B cell (primary cell): ENCODE measurements at places on chromosomes 16 and 17. TPM values are rescaled to one million over a fixed set of nuclear protein-coding genes. Genes with fewer than 3 reads are reported as not detected.

Gene PDIA2
- total RNA-seq = not detected in 2 replicates

Gene GAS2L2
- 0.17 TPM in 1 of 2 replicates, not detected in the other for total RNA-seq

Gene GDPD3
- total RNA-seq = 17.3 and 22.7 TPM in 2 replicates

Gene LHX1
- total RNA-seq = not detected in 2 replicates

Gene C16orf54
- 64.4 and 68.3 TPM in 2 replicates for total RNA-seq

DNA sequence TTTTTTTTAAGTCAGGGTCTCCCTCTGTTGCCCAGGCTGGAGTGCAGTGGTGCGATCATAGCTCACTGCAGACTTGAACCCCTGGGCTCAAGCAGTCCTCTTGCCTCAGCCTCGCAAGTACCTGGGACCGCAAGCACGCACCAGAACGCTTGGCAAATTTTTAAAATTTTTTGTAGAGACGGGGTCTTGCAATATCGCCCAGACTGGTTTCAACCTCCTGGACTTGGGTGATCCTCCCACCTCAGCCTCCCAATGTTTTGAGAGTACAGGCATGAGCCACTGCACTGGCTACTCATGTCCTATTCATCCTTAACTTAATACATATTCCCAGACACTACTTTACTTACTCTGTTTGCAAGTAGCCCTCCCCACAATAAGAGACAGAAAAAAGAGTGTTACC, 16.3 kb upstream of the RBL2 start:
- DNase-seq = no peak

GRCh38 chr16:84508502-84508901, 4.0 kb upstream of the MEAK7 start:
- DNase-seq = no peak

DNA sequence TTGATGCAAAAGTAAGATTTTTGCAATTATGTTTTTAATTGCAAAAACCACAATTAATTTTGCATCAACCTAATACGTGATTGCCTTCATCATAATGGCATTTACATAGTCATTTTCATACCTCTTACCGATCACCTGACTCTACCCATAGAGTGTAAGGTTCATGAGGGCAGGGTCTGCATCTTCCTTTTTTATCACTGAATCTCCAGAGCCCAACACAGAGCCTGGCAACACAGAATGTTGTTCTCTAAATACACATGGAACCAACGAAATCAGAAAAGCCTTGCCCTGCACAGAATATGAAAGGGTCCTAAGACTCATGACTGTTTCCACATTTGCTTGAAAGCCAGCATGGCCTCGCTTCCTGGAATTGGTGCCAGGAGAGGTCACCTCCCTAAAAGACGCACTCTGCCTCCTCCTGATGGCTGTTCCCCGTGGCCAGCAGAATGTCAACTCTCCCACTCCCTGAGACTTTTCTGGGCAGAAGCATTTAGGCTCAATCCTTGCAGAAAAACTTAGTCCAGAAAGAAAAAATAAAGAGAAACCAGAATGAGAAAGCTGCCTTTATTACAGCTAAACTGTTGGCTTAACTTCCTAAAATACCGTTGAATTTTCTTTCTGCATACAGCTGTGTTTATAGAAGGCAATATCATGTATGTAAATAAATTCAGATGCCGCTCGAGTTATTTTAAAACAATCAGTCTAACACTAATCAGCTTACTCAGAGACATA, 327.8 kb upstream of the MAF start:
- no peak for DNase-seq

DNA sequence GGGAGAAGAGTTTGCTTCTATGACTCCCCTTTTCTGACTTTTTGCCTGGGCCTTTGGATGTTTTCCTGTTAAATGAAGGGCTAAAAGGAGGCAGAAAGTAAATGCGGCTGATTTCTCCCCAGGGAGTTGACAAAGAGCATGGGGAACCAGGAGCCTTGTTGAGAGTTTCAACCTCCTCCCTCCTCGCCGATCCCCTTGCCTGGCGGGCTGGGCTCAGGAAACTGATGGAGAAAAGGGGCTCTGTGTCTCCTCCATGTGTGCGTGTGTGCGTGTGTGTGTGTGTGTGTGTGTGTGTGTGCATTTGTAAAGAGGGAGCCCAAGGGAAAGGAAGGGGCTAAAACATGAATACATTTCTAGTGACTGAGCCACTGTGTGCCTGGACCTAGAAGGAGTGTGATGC, 94.5 kb downstream of the ZDHHC7 start:
- no peak for DNase-seq

DNA sequence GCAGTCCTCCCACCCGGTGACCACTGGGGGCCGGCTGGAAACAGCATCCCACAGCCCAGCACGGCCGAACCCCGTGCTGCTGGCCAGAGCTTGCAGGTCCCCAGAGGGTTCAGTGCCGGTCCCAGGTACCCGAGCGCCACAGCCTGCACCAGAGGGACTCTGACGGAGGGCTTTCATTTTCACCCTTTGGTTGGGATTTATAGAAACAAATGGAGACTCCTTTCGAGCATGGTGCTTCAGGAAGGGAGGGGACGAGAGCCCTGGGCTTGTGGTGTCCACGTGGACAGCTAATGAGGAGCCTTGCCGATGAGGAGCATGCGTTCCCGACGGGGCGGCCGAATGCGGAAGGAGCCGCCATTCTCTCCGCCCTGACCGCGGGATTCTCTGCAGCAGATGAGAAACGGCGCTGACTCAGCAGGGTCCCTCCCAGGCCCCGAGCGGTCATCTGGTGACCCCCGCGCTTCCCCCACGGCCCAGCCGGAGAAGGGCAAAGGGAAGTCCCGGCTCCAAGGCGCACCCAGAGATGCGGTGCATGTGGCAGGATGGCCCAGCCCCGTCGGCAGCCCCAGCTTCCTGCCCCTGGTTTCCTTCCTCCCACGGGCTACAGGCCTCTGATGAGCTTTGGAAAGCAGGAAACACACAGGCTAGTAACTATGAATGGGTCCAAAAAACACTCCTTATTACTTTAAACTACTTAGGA, 9.8 kb downstream of the SLC38A10 start:
- DNase-seq = peak; percentile 57

DNA sequence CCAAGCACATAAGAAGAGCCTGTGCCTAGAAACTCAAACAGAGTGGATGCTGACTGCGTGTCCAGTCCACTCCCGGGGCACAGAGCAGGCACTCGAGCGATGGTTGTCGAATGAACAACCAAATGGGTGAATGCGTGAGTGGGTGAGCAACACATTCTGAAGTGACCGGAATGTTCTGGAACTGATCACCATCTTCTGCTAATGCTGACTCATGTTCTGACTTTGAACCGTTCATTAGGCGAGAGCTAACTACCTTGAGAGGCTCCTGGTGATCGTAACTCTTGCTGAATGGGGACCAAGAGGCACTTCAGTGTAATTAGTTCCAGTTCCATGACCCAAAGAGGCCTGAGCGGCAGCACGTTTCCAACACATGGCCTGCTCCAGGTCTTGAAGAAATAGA, 37.9 kb downstream of the IRF8 start:
- no peak for DNase-seq

DNA sequence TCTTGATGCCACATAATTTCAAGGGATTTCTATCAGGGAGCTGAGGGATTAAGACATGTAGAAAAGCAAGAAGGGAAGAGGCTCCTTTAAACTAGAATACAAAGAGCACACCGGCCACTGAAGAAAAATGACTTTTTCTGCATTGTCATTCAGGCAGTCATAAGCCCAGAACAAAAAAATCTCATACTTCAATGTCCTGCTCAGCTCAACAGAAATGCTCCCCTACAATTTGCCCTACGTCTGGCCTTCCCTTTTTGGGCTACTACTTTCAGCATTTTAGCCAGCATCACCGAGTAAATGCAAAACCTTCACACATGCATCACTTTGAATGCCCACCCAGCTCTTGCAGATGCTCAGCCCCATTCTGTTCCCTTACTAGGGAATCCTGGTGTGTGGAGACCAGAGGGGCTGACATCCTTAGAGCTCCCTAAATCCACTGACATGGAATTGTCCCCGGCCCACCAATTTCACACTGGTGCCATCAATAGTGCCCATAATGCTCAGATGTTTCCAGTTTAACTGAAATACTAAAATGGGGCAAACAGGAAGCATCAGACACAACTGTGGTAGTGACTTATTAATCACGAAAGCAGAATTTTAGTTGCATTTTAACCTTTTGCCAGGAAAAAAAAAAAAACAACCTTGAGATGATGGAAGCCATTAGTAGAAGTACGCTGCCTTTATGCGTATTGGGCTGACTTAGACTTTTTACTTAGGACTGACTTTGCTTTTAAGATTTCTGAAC, 2.7 kb downstream of the MAP3K14 start:
- no peak for DNase-seq

DNA sequence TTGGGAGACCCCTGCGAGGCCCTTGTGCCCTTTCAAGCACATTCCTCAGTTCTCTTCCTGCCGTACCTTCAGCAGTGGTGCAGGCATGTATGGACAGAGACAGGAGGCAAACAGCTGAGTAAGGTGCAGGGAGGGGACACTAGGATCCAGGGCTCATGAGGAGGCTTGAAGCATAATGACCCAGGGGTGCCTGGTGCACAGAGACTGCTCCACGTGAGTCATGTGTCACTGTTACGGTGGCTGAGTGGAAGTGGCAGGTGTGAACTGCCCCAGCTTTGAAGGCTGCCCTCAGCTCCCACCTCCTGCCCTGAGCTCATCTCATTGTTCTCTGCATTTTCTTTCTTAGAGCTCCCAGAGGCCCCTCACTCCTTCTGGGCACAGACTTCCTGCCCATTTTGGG, 124.8 kb downstream of the NTN1 start:
- no peak for DNase-seq

GRCh38 chr16:4625560-4626159, 1.0 kb downstream of the MGRN1 start:
- DNase-seq = no peak
